ENCODE measurements at places on chromosomes 3 and 15.

DNA sequence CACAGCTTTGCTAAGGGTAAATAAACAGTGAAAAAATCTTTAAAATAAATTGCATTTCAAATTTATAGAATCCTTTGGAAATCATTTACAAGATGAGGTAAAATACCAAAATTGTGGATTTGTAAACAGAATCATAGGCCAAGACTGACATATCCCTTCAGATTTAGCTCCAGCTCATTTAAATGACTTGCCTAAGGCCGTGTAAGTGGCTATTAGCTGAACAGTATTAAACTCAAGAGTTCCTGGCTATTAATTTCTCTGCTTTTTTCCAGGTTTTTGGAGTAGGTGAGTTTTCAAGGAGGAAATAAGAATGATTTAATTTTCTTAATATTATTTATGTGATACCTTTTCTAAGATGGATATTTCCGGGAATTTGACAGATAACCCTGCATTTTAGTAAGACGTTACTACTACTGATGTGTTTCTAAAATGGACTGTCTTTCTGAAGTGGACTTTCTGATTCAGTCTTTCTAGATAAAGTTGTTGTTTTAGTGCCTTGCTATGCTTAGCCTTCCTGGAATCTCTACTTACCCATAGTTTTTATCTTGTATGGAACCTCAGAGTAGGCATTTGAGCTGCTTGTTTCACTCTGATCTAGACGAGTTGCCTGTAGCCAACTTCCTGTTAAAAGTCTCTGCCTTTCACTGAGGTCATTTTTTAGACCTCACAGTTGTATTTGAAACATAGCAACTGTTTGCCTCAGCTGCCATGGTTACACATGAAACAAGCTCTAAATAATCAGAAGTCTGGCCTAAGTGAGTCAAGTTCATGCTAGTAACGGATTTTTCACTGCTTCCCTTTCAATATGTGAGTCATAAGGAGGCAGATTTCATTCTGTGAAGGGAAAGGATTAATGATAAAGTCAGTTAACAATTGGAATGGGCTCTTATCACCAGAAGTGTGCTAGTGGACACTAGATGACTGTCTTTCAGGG, 127.0 kb downstream of the KLHL25 start:
- ATAC-seq = peak; percentile 94

GRCh38 chr15:76391847-76392246, 55.3 kb downstream of the ISL2 start:
- no peak for ATAC-seq

- ATAC-seq = no peak
Measured at GRCh38 chr3:125250973-125251372, 38.4 kb upstream of the SLC12A8 start.

DNA sequence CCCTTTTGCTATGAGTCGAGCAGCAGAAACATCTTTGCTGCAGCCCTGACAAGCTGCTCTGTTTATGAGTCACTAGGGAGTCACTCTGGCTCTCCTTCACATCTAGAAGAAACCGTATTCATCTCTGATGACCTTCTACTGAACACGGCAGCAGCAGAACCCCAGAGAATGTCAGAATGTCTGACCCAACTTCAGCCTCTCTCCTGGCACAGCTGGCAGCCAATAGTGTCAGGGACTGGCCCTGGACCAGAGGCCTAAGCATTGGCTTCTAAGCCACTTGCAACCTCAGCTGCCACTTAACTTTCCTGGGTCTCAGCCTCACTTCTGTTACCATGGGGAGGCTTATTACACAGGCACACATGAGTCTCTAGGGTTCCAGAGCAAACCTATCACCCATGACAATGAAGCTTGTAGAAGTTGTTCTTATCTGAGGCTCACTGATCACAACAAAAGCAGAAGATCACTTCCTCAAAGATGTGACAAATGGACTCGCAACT, 184.1 kb upstream of the TLE3 start:
- no peak for ATAC-seq

DNA sequence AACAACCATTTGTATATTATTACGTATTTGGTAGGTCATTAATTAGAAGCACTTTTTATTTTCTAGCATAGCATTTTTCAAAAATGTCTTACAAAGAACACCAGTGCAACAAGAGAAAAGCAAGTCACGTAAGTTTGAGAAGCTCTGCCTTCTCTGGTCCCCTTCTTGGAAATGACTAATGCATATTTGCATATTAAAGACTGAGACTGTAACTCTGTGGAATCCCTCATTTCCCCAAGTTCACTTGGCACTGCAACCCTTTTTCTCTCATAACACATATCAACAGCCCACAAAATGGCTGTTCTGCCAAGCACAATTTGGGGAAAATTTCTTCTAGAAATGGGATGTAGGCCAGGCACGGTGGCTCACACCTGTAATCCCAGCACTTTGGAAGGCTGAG, 176.3 kb downstream of the ERC2 start:
- ATAC-seq = no peak

GRCh38 chr15:73602446-73602843, 30.7 kb downstream of the NPTN start:
- no peak for ATAC-seq

GRCh38 chr3:72255791-72256559, 471.0 kb upstream of the PROK2 start:
- peak; percentile 60 for ATAC-seq

DNA sequence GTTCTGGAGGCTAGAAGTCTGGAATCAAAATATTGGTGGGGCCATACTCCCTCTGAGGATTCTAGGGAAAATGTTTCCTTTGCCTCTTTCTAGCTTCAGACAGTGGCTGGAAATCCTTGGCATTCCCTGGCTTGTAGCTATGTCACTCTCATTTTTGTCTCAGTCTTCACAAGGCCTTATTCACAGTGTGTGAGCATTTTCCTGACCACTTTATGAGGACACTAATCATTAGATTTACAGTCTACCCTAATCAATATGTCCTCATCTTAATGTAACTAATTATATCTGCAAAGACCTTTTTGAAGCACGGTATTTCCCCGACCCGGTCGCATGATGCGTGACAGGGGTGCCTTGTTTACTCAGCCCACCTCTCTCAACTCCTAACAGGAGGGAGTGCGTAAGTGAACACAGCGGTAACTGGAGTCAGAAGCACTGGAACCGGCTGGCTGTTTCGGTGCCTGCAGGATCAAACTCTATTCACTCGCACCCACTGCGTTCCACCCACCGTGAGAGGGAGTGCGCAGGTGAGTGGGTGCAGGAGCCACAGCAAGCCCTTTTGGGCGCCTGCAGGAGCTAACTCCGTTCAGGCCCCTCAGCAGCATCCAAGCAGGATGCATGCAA, 155.0 kb downstream of the EPHA3 start:
- ATAC-seq = no peak
